ENCODE measurements at places on chromosomes 7 and 10.

DNA sequence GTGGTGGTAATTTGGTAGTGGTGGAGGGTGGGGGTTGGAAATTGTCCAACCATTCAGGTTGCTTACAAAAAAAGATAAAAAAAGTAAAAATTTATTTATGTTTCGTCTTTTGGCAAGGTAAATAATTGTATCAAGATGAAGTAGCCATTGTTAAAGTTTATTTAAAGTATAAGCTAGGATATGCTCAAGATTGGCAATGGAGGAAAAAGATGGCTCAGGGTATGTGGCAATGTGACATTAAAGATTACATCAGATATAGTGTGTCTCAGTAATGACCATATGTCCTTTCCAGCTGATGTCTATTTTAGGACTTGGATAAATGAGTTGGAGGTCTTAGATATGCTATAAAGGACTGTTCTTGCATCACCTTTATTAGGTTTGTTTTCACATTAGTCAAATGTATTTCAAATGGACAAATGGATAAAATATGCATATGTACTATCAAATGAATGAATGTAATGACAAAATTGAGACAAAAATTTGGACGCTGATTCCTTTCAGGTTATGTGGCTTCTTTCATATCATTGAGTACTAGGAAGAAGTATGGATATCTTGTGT, 60.9 kb downstream of the ST7 start:
- peak; percentile 29 for DNase-seq

- no peak for DNase-seq
Observed at GRCh38 chr7:7177044-7177517, 5.3 kb upstream of the C1GALT1 start.

- no peak for DNase-seq
Observed at GRCh38 chr10:28559618-28560017, 26.7 kb downstream of the WAC start.

GRCh38 chr7:582931-583330, 63.3 kb upstream of the PDGFA start:
- DNase-seq: no peak

DNA sequence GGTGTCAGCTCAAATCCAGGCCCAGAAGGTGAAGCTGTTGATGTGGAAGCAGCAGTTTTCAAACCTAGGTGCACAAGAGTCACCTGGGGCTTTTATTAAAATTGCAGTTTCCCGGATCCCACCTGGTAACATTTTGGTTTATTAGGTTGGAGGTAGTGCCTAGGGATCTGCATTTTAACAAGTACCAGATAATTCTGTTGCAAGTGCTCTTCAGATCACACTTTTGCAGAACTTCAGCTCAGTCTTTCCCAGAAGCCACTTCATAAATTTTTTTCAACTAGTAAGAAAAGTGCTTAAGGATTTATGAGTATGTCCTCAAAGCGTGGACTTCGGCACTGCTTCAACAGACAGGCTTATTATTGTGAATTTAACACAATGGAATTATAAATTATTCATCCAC, 213.8 kb downstream of the ADRA2A start:
- DNase-seq: no peak

DNA sequence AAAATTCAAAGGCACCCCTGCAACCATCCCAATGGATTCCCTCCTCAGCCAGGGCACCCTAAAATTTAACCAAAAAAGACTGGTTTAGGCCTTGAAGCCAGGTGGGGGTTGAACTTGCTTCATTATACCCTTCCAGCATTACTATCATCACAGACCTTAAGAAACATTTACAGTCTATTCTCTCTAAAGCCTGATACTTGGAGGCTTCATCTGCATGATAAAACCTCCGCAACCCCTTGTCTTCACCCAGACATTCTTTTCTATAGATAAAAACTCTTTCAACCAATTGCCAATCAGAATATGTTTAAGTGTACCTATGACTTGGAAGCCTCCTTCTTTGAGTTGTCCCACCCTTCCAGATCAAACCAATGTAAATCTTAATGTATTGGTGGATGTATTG, 17.9 kb downstream of the AVL9 start:
- DNase-seq: no peak

DNA sequence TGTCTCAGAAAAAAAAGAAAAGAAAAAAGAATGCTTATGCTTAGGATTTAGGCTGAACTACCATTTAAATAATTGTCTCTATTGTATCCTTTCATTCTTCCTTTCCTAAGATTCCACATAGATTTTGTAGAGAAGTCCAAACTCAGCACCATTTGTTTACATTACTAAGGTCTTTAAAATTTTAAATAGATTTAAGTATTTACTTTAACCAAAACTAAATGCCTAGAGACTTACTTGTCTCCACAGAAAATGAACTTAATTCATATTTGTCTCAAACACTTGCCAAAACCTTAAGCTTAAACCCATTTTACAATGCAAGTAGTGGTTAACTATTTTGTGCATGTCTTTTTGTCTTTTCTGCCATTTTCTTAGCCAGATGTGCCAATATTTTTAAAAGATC, 54.1 kb upstream of the ABI1 start:
- DNase-seq: no peak

GRCh38 chr10:43136995-43137716, 1.1 kb upstream of the CSGALNACT2 start:
- DNase-seq: no peak

DNA sequence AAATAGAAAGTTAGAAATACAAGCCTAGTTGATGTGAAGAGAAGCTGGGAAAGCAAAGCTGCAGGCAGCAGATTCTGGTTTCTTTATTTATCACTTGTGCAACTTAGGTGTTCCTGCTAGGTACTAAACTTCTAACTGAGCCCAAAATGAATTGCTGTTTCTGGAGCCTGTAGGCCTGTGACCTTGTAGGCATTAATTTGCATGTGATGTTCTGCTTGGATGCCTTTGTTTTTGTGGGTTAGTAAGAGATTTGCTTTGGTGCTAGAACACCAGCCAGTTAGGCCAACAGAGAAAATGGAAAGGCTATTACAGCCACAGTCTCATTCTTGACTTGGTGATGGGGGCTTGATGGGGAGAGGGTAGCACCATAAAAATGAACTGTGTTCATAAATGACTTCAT, 370.7 kb downstream of the PPP1R3A start:
- no peak for DNase-seq

- DNase-seq: no peak
Observed at GRCh38 chr7:134359787-134360432, 43.2 kb upstream of the SLC35B4 start.

- DNase-seq: no peak
Observed at GRCh38 chr7:11428877-11429581, 403.0 kb downstream of the THSD7A start.

DNA sequence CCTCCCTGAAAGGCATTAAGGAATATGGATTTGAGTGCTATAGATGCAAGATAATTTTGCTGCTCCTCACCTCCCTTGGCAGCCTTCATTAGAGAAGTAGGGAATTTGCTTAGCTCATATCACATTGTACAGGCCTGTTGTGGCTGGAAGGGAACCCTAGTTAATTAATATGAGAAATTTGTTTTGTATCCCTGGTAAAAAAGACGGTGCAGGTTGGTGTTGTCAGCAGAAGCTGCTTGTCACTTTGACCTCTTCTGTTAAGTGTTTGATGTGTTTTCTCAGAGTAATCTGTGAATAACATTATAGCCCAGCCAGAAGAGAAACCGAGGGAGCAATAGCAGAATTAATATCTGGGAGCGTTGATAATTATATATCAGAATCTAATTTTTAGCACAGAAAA, 278.4 kb downstream of the LRMDA start:
- DNase-seq: no peak

DNA sequence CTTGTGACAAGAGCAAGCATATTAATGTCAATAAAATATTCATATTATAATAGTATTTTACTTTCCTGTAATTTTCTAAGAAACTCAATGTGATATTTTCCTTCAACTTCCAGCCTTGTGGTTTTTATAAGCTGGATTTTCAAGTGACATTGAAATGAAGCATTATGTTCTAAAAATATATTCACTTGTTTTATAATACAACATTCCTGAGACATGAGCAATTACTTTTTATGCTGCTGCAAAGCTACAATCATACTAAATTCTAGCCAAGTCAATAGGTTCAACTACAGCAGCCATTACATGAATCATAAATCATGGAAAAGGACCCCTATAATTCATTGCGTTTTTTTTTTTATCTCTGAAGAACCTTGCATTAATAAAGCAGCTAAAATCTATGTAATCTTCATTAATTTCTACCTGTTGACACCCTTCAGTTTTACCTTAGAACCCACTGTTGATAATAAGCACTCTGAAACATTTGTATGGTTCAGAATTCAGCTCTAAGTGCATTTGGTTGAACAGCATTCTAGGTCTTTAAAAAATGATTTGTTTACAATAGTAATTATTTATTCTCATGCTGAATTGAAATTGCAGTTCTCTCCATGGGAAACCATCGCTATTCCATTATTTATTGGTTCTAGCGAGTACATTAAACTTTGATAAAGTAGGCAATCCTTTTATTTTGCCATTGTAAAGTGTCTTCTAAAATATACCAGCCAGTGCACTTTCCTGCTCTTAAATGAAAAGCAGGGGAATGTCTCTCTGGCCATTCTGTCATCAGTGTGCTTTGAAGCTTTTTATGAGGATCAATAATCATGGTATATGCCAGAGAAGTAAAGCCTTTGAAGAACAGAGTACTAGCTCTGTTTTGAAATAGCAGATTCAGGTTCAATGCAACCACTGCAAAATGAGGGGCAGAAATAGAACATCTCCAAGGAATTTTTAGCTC, 132.6 kb downstream of the GNAT3 start:
- DNase-seq: no peak

GRCh38 chr7:43491984-43492383, 90.9 kb upstream of the STK17A start:
- DNase-seq: no peak

DNA sequence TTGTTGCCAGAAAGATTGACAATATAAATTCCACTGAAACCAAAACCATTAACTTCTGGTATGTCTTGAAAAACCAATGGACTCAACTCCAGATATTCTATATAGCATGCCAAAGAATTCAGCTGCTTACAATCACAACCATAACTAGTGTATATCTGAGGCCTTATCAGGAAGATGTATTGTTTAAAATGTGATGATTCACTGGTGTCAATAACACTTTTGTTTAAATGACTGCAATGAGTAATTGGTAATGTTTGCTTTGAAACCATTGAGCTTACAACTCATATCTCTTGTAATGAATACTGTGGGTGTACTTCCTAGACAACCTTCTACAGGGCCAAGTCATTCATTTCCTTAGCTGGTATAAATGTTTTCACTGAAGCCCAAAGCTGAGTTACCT, 727.9 kb upstream of the KCND2 start:
- DNase-seq: no peak

- DNase-seq: peak; percentile 63
Observed at GRCh38 chr7:5997210-5997808, 11.5 kb downstream of the PMS2 start.

DNA sequence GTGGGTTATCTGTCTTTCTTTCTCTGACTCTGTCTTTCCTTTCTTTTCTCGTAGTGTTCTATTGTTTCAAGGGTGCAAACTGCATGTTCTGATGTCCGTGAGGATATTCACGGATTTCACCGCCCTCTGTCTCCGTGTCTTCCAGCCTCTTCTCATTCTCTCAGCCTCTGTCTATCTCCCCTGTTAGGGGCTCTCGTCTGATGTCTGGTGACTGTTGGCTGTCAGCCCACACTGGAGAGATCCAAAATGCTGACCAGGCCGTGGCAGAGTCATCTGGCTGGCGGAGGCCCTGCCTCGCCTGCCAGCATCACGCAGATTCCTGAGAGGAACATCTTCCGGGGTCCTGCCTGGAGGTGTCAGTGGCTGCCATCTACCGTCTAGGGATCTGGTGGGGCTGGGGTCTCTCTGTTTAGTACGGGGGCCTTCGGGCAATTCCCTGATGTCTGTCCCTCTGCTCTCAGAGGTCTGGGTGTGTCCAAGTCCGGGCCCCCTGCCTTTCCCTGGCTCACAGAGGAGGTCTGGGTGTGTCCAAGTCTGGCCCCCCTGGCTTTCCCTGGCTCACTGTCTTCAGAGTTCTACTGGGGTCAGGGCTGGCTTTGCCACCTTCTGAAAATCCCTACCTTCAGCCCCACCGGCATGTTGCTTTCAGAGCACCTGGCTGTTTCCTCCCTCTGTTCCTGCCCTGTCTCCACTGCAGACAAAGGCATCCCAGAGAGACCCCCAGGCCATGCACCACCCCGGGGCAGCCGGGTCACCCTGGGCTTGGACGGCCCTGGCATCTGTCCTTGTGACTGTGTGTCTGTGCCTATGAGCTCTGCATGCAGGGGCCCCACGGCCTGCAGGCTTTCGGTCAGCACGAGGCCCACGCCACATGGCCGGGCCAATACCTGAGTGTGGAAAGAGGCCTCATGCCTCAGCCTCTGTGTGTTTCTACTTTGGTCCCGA, 14.0 kb upstream of the SCART1 start:
- no peak for DNase-seq

DNA sequence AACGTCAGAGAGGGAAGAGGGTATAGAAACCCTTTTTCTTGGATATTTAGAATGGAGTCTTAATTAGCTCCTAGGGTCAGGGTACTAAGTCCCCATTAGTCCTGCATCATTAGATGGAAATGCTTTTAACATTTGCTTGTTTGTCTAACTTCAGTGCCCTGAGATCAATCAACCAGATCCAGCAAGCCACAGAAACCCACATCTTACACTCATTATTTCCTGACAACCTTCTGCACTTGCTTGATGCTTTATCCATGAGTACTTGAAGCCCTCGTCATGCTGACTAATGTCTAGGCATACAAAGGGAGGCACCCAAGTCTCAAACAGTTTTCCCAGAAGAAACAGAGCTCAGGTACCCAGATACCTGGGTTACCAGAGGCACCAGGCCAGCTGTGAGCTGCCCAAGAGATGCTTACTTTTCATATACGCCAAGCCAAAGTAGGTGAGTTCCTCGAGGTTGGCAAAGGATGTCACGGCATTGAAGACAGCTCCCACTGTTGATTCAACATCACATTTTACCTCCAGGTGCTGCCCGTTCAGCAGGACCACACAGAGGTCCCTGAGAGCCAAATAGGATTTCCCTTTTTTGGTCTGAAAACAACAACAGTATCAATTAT, 42.7 kb downstream of the FRMPD2 start:
- no peak for DNase-seq

GRCh38 chr7:107014387-107015023, 30.0 kb upstream of the PRKAR2B start:
- DNase-seq: no peak

DNA sequence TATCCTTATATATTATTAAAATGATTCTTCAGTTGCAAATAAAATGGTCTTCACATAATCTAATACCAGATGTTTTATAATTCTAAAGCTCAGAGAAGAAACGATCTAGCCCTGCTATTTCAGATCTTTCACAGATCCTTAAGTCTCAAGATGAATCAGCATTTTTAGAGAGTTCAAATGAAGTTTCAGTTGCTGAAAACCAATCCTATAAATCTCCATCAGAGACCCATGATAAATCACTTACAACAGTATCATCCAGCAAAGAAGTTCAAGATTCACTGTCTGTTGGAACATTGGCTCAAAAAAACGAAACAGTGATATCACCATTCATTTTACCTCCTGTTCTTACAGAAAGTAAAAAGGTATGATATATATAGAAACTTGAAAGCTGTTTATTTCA, 137.0 kb downstream of the CCDC7 start:
- no peak for DNase-seq

- DNase-seq: no peak
Observed at GRCh38 chr10:24681572-24682088, 42.1 kb downstream of the ARHGAP21 start.

Data from NCI-H1694 (cell line).